ENCODE measurements at places on chromosomes 4 and X.

DNA sequence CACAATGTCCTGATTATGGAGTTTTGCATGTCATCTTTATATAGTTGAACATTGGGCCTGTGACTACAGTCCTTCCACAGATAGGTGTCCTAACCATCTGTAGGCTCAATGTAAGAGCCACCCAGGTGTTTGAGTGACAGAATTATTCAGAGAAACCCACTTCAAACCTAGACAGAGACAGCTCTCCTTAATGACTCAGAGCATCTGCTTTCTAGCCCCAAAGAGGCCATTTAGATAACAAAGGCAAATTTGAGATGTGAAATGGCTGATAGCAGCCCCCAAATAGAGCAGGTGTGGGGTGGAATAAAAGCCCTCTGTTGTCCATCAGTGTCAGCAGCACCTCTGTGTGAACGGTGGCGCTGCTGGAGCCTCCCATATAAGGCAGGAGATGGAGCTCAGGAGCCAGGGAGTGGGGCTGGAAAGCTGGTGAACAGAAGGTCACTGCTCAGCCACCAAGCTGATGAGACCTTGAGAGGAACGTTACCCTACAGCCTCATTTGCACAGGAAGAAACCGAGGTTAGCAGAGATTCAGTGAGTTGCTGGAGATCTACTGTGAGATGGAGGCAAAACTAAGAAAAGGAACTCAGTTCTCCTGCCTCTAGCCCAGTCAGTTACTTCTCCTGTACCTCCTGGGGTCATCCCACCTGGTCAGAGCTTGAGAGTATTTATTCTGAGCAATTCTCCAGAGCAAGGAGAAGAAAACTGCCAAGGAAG is 153.3 kb upstream of the LNX1 start:
- no peak for DNase-seq

DNA sequence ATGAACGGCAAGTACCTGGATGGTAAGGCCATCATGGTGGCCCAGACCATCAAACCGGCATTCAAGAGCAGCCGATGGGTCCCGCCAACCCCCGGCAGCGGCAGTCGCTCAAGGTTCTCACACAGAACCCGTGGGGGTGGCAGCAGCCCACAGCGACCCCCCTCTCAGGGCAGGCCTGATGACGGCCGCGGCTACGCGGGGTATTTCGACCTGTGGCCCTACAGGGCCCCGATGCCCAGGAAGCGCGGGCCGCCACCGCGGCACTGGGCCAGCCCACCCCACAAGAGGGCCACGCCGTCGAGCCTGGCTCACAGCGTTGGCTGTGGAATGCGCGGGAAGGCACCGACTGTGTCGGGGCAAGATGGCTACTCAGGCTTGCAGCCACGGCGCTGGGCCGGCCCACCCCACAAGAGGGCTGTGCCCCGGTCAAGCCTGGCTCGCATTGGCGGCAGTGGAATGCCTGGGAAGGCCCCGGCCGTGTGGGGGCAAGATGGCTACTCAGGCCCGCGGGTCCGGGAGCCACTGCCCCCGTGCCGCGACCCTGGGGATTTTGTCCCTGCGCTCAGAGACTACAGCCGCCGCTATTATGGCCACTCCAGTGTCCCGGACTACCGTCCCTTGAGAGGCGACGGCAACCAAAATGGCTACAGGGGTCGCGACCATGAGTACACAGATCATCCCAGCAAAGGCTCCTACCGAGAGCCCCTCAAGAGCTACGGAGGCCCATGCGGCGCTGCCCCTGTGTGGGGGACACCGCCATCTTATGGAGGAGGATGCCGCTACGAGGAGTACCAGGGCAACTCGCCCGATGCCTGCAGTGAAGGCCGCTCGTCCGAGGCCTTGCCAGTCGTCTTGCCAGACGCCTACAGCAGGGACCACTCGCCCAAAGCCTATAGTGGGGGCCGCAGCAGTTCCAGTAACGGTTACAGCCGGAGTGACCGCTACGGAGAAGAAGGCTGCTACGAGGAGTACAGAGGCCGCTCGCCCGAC is 731 bp downstream of the RBMXL3 start:
- no peak for DNase-seq

- no peak for DNase-seq
These were observed 29.7 kb downstream of the IL21 start for GRCh38 chr4:122591196-122591595.

DNA sequence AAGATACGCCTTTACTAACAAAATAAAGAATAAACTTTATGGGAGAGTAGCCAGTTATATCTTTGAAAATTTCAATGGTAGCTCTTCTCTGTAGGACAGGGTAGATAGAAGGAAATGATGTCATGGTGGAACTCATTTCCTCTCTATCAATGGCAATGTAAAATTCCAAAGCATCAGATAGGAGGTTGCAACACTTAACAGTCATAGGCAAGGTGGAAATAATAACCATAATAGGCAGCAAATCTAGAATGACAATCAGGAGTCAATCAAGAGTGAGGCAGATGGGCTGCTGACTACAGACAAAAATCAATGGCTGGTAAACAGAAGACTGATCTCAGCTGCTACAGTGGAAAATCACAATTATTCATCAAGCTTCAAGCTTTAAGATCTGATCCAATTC is 53.9 kb upstream of the TET2 start:
- DNase-seq: no peak

DNA sequence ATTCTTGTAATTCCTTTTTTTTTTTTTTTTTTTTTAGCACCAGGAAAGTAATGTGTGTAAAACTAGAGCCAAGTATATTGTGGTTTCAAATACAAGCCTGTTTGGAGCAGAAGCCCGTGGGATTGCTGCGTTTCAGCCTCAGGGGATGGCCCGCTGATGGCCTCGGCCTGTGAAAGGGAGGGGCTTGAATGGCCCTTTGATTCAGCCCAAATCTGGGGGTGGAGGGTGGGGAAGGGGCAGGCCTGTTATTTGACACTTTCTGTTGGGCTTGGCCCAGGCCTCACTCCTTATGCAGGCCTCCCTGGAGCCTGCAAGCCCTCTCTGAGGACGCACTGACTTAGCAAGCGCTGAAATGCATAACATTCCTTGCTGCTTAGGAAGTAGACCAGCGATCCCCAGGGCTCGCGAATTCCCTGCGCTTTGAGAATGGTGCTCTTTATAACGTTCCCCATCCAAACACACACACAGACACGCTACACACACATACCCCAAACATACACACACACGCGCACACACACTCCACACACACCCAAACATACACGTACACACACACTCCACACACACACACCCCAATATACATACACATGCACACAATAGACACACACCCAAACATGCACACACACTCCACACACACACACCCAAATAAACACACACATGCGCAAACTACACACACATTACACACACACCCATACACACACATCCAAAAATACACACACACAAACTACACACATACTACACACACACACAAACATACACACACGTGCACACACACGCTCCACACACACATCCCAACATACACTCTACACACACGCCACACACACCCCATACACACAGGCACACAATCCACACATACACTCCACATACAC is 29.6 kb downstream of the TLR10 start:
- peak; percentile 92 for DNase-seq

DNA sequence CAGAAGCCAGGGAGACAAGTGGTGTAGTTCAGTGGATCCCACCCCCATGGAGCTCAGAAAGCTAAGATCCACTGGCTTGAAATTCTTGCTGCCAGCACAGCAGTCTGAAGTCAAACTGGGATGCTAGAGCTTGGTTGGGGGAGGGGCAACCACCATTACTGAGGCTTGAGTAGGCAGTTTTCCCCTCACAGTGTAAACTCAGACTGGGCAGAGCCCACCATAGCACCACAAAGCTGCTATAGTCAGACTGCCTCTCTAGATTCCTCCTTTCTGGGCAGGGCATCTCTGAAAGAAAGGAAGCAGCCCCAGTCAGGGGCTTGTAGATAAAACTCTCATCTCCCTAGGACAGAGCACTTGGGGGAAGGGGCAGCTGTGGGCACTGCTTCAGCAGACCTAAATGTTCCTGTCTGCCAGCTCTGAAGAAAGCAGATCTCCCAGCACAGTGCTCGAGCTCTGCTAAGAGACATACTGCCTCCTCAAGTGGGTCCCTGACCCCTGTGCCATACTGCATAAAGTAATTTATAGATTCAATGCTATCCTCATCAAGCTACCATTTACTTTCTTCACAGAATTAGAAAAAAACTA is 163.2 kb downstream of the HHIP start:
- no peak for DNase-seq

GRCh38 chrX:129706400-129707072 is 32.2 kb upstream of the XPNPEP2 start:
- peak; percentile 69 for DNase-seq

- no peak for DNase-seq
These were observed 808.7 kb downstream of the CENPC start for GRCh38 chr4:66736606-66737005.

GRCh38 chrX:136204571-136204970 is 46.6 kb downstream of the MAP7D3 start:
- no peak for DNase-seq

DNA sequence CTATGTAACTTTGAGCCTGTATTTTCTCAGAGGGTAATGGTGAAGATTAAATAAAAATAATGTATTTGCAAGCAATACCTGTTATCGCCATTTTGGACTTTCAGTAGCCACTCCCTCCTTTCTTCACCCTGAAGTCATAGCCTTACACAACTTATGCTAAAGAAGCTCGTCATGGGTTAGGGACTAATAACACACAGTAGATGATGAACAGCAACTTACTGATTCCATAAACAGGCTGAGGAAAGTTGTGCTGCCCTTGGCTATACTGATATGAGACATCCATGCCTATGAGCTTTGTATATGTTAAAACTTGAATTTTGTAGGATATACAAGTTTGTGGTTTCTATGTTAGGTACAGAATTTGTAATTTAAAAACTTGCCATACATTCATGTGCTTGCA is 31.7 kb upstream of the EIF1AX start:
- DNase-seq: no peak

GRCh38 chrX:23822841-23823240 is 39.9 kb downstream of the SAT1 start:
- no peak for DNase-seq

- no peak for DNase-seq
These were observed 50.3 kb upstream of the OTUD4 start for GRCh38 chr4:145230726-145231125.

DNA sequence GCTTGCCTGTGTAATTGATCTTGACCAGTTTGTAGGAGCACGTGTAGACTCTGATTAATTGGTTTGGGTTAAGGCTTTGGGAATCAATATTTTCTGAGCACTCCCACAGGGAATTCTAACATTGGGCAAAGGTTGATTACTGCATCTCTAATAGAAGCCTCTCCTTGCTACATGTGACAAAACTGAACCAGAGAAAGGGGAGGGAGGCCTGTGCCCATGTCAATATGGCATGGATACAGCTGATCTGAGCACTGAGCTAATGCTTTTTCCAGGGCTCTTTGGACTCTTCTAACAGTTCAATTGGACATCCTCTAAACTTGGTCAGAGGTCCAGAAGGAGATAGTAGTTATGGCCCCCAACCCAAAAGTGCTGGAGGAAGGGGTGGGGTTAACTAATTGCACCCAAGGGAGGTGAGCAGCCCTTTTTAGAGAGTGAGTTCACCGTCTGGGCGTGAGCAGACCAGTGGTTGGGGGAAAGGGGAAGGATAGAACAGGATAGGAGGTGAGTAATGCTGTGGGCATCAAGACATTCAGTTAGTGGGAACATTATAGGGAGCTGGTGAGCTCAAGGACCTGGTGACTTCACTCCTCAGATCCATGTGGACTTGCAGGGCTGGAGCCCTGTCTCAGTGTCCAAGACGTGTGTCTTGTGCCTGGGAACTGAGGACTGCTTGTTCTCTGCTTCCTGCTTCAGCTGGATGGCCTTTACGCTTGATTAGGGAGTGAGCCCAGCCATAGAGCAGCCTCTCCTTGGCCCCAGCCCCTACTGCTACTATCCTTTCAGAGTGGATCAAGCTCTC is 22.8 kb downstream of the MSN start:
- DNase-seq: peak; percentile 82

DNA sequence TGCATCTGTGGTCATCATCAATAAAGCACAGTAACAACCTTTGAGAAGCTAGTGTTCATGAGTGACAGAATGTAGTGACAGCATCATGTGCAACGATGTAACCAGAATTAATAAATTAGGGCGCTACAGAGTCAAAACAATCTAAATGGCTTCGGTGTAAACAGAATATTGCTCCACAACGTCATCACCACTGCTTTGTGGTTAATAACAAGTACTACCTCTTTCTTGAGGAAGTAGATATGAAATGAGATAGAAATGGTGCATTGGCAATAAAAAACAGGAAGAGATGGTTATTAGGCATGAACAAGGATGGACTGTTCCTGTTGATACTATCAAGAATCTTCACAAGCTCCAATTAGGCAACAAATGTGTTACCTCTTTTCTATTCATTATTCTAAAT is 8.7 kb upstream of the PDHA2 start:
- no peak for DNase-seq

- DNase-seq: no peak
These were observed 1.8 kb downstream of the PNMA5 start for GRCh38 chrX:152992115-152992514.

Data from coronary artery (tissue), 2 donors.